ENCODE measurements at places on chromosomes 5 and 9.

DNA sequence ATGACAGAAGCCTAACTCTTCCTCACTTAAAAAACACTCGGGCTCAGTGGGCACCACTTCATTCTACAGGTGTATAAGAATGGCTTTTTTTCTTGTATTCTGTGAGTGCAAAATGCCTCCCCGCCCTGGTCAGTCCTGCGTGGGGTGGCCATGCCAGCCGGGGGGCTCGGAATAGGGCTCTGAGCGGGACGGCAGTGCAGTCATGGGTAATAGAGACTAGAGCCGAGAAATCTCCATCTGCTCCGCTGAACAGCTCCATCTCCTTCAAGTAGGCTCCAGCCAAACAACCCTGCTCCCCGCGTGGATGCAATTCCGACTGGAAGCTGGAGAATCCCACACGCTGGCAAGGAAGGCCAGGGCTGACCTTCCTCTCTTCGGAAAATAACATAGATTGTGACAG is 317.0 kb upstream of the IRX4 start:
- no peak for DNase-seq

DNA sequence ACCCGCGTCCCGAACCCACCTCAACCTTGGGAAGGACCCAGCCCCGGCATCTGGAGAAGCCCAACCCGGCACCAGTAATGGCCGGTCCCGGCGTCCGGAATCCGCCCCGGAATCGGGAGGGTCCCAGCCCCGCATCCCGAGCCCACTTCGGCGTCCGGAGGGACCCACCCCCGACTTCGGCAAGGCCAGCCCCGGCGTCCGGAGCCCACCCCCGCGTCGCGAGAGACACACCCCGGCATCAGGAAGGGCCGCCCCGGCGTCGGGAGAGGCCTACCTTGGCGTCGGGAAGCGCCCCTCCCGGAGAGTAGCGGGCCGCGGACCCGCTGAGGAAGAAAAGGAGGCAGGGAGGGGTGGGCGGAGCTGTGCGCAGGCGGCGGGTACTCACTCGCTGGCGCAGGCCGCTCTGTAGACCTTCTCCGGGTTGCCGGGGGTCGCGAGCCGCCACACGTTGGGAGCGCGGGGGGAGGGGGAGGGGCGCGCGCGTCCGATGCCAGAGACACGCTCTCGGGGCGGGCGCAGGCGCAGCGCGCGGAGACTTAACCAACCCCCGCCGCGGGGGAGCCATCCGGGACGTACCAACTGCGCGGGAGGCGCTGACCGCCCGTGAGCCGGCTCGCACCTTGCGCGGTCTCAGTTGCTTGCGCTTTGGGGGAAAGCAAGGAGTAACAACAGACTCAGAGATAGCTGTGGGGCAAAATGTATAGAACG is at the start of gene UIMC1:
UIMC1 (minus strand) TSS at position 515 of the 708 bp plus-strand sequence. CDS start 24,164 bp downstream, outside the sequence.
- peak; percentile 97 for DNase-seq

GRCh38 chr9:35617548-35617947 is 665 bp downstream of the CD72 start:
- DNase-seq: no peak

DNA sequence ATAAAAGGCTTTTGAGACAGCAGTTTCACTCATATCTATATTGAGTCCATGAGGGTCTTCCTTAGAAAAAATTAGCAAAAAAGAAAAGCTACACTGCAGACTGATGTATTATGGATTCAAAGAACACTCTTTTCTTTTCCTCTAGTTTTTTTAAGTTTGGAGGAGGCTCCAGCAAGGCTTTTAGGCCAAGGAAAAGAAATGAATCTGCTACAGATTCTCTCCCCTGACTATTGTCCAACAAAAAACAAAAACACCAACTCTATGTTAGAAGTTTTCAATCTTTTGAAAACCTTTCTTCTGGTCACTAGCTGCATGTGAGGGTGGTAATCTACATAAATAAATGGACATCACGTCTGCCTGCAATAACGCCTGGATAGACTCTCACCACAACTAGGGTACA is 310.4 kb downstream of the ARL15 start:
- DNase-seq: no peak

DNA sequence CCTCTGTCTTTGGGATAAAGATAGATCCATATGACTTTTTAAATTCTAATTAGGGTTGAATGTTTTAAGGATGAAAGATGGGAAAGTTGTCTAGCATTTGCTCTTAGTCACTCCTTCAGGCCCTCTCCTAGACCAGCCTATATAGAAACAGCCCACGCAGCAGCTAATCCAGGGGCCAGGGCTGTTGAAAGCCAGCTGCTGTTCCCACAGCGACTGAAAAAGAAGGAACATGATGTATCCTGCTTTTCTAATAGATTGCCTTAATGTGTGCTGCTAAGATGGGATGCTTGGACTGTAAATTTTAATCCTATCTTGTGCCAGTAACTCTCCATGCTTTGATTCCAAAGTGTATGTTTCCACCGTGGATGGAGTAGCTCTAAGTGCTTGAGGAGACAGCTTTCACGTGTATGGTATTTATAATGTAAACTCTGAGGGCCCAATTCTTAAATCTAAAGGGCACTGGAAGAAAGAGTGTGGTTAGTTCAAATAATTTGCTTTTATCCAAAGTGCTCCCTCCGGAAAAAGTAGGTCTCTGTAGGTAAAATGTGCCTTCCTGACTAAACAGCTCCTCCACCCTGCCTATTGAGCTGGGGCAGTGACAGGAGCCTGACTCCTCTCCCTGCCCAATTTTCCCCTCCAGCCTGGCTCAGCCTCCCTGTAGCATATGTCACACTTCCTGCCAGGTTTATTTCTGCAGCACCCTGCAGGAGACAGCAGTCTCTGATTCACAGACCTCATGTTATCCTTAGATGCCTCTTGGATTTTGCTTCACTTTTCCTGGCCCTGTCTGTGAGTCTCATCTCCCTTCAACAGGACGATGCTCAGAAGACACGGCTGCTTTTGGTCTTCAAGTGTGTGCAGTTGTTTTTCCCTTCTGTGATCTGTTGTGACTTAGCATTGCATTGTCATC is 33.2 kb downstream of the SLC36A1 start:
- no peak for DNase-seq

- DNase-seq: no peak
These were observed 163.6 kb downstream of the ENC1 start for GRCh38 chr5:74476819-74477453.

DNA sequence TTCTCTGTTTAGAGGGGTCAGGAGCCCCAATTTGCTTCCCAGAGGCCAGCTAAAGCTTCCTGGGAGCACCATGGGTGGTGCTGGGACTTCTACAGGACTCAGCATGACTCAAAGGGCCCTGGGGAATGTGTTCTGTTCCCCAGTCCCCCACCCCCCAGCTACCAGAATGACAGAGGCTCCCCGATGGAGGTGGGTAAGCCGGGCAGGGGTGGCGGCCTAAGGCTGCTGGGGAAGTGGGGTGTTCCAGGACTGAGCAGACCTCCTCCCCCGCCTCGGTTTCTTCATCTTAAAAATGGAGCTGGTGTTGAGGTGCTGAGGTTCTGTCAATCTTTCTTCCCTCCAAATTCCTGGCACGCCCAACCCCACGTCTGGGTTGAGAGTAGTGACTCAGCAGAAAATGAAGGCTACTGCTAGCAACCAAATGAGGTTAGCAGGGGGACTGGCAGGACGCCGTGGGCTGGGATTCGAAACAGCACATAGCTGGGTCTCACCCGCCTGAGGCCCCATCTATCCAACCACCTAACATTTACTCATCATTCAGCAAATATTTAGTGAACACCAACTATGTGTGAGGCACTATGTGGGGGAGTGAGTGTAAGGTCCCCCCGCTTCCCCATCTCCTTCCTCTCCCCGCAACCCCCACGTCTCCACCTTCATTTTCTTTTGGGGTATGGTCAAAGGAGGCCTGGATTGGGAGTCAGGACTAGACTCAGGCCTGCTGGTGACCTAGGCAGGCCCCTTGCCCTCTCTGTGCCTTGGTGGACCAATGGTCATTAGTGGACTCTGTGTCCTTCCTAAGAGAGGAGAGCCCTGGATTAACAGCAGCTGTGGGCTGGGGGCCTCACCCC is 50.2 kb downstream of the C9orf50 start:
- no peak for DNase-seq

DNA sequence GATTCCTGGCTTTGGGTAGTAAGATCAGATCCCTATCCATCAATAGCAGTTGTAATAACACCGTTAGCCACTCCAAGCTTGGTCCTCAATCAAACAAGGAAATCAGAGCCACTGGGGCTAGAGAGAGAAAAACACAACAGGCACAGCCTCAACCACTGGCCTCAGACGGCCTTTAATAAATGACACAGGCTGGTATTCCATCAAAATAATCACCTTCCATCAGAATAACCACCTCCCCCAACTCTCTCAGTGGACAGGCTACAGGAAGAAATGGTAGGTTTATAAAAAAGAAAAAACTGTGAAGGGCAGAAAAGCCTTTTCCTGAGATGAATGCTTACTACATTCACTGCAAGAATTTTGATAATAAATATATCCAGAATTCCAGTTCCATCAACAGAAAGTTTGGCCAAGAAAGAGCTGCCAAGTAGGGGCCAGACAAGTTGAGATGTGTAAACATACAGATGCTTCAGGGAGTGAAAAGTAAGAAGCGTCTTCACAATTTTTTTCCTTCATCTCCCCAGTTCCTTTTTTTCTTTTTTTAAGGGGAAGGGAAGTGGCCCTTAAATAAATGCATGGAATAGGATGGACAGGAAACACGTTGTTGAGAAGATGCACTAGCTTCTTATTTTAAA is 5.5 kb downstream of the FOXD1 start:
- no peak for DNase-seq

DNA sequence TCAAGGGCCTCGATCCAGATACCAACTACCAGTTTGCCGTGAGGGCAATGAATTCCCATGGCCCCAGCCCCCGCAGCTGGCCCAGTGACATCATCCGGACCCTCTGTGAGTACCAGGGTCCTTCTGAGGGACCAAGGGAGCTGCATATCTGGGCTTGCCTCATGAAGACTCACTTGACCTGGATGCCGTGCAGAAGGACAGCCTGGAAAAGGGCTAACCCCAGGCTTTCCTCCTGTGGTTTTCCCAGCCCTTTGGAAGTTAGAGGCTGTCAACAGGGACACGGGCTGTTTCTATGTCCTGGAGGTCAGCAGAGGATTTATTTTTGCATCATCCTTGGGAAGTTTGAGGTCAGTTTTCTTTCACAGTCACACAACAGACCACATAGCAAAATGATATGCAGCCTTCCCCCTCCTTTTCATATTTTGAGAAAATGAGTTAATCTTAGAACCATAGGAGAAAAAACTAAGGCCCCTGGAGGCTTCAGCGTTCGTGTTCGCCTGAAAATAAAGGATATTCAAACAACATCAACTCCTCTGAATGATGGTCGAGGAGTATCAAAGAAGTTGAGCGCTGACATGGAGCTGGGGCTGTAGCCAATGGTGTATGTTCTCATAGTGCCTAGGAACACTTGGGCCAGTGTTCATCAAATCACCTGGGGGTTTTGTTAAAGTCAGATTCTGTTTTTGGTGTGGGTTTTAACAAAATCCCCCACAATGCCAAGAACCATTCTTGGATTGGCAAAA is 112.2 kb downstream of the EGFLAM start:
- no peak for DNase-seq

DNA sequence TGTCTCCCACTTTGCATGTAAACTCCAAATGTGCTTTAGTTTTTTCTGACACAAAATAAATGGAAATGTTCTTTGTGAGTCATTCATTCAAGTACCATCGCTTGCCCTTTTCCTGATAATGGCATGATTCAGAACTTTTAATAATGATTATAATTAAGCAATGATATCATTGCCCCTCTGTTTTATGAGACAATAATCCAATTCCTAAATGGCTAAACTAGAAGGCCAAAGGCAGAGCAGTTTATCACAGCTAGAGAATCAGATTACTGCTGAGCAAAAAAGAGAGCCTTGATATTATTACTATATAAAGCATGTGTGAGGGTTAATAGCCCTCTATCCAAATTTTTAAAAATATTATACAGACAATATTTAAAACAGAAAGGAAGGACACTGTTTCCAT is 484.2 kb upstream of the PTPRD start:
- no peak for DNase-seq

DNA sequence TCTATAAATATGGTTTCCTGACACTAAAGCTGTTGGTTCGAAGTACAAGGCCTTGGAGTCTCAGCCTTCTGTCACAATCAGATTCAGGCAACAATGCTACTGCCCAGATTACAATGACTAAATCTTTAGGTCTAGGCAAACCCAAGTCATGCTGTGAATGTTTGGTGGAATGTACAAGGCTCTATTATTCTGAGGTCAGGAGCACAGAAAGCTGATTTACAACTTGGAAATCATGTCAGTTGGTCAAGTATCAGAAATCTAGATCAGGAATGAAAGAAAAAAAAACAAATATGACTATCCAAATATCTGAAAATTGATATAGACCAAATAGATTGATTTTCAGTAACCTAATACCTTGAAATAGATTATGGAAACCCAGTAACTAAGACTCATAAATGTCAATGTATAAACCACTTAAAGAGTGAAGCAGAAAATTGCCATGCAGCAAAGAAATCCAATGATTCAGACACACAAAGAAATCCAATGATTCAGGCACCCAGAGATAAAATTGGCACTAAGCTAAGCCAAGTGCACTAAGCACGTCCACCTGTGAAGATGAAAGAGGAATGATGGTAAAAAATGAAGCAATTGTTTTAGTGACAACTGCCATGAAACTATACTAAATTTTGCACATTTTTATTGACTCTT is 588.0 kb upstream of the TUSC1 start:
- DNase-seq: no peak

- no peak for DNase-seq
These were observed 62.1 kb downstream of the PCSK1 start for GRCh38 chr5:96370976-96371375.

DNA sequence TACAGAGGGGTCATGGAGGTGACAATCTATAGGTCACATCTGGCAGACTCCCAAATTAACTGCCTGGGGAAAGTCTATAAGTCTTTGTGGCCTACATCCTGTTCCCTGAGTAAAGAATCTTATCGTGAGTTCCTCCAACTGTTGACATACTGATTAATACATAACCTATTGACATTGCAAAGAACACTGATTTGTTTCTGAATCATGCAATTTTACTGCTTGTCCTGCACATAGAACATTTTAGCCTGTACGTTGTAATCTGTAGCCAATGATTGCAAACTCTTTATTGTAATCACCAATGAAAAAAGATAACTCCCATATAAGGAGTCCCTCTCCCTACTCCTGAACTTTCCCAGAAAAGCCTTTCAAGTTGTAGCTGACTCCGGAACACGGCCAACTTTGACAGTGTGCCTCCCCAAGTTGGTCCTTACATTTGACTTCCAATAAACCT is 18.8 kb upstream of the OR2K2 start:
- DNase-seq: no peak

GRCh38 chr5:143850050-143850683 is 38.2 kb downstream of the HMHB1 start:
- no peak for DNase-seq

DNA sequence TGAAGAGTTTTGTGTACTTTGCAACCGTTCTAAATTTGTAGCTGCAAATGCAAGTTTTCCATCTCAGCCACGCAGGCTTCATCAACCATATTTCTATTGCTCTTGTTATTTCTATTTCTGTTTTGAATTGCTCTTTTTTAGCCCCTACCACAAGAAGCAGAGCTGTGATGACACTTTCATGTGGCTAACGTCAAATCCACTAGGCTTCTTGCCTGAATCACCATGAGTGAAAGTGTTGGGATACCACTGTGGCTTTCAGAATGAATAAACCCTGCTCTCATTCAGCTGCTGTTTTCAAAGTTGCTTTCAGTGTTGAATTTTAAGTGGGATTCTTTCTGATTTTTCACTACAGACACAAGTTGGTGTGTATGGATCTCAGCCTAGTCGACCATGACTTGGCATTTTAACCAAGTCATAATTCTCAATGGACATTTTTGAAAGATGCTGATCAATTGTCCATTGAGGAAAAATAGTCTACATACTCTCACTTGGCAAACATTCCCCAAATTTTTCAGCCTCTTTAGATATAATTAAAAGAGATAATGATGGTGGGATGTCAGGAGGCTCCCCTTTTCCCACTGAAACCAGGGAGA is 41.0 kb upstream of the MTAP start:
- DNase-seq: peak; percentile 54

GRCh38 chr5:149024477-149024876 is 38.4 kb downstream of the SH3TC2 start:
- no peak for DNase-seq
